ENCODE measurements at places on chromosomes 4 and X. TPM values are rescaled to one million over a fixed set of nuclear protein-coding genes. Genes with fewer than 3 reads are reported as not detected.

Gene FOXR2
- total RNA-seq: not detected

GRCh38 chr4:109985993-109986974 is 73.6 kb downstream of the EGF start:
- H3K4me1 ChIP-seq: peaks cover 9% of the 10 kb centered on the region
- H3K27me3 ChIP-seq: peaks cover 7% of the 10 kb centered on the region
- no peak overlapping the region for H3K4me3 ChIP-seq
- H3K36me3 ChIP-seq: no peaks in the 10 kb centered on the region

DNA sequence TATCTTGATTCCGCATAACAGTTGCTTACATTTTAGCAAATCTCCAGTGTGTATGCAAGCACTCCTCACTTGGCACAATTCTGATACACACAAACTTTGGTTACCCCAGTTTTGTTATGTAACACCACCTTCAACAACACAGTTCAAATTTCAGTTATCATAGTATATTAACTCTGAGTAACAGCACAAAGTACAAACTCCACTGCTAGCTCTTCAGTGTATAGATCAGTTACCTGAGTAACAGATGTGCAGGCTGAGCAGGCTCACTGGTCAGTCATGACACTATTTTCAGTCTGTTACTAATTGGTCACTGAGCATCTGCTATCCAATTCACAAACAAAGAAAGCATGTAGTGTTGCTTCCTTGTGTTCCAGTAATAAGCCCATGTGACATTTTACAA is 55.4 kb downstream of the PKD2 start:
- no peak overlapping the region for H3K4me3 ChIP-seq
- no peaks in the 10 kb centered on the region for H3K27me3 ChIP-seq
- no peak for DNase-seq
- H3K4me1 ChIP-seq: no peaks in the 10 kb centered on the region
- H3K27ac ChIP-seq: no peak overlapping the region
- peaks cover 51% of the 10 kb centered on the region for H3K36me3 ChIP-seq

GRCh38 chrX:107429090-107429489 is 20.4 kb upstream of the FRMPD3 start:
- no peak overlapping the region for H3K27ac ChIP-seq
- no peaks in the 10 kb centered on the region for H3K4me1 ChIP-seq
- peaks cover 12% of the 10 kb centered on the region for H3K27me3 ChIP-seq
- H3K4me3 ChIP-seq: no peak overlapping the region
- no peak for DNase-seq

DNA sequence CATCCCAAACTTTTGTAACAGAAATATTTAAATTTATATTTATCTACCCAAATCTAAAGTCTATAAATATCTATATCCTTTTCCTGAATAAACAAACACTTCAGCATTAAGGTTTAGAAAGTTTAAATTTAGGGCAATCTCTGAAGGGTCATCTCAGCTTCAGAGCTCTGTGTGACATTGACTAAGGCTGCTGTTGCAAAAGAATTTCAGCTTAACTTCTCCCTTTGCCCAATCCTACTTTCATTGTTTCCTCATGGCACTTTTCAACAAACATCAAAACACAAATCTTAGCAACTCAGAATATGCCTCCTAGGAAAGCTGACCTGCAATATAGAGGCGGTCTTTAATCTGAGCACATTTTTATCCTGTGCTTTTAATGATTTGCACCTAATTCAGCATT is 79.7 kb upstream of the BANK1 start:
- no peaks in the 10 kb centered on the region for H3K36me3 ChIP-seq
- H3K4me3 ChIP-seq: no peak overlapping the region
- H3K4me1 ChIP-seq: no peaks in the 10 kb centered on the region
- H3K27me3 ChIP-seq: peaks cover 5% of the 10 kb centered on the region
- no peak overlapping the region for H3K27ac ChIP-seq

GRCh38 chr4:6956087-6956433 is 46.4 kb downstream of the TBC1D14 start:
- no peak for DNase-seq
- H3K4me3 ChIP-seq: no peak overlapping the region
- peaks cover 72% of the 10 kb centered on the region for H3K4me1 ChIP-seq
- H3K27me3 ChIP-seq: no peaks in the 10 kb centered on the region
- peaks cover 2% of the 10 kb centered on the region for H3K36me3 ChIP-seq
